ENCODE measurements at places on chromosomes 5 and 9.

- peak; percentile 43 for DNase-seq
Observed at GRCh38 chr5:25119650-25120049, 474.9 kb upstream of the CDH10 start.

- DNase-seq = peak; percentile 26
Observed at GRCh38 chr9:5442400-5443011, 4.8 kb upstream of the PLGRKT start.

GRCh38 chr5:139689631-139690063 is 41.5 kb downstream of the CXXC5 start:
- DNase-seq = no peak

DNA sequence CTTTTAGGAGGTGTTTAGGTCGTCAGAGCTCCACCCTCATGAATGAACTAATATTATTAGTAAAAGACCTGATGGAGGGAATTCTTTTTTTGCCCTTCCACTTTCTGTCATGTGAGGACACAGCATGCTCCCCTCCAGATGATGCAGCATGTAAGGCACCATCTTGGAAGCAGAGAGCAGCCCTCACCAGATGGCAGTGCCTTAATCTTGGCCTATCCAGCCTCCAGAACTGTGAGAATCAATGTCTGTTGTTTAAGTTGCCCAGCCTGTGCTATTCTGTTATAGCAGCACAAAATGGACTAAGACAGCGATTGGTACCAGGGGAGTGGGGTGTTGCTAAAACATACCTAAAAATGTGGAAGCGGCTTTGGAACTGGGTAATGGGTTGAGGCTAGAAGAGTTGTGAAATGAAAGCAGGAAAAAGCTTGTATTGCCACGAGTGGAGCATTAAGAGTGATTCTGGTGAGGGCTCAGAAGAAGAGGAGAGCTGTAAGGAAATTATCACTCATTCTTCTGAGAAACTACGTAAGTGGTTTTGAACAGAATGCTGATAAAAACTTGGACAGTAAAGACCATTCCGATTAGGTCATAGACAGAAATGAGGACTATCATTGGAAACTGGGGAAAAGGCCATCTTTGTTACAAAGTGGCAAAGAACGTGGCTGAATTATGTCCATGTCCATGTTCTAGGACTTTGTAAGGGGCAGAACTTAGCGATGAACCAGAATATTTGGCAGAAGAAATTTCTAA is 28.6 kb downstream of the PTPDC1 start:
- DNase-seq = no peak

GRCh38 chr5:154547551-154547950 is 69.5 kb upstream of the HAND1 start:
- no peak for DNase-seq

- no peak for DNase-seq
Observed at GRCh38 chr9:70571258-70571657, 156.8 kb upstream of the KLF9 start.

DNA sequence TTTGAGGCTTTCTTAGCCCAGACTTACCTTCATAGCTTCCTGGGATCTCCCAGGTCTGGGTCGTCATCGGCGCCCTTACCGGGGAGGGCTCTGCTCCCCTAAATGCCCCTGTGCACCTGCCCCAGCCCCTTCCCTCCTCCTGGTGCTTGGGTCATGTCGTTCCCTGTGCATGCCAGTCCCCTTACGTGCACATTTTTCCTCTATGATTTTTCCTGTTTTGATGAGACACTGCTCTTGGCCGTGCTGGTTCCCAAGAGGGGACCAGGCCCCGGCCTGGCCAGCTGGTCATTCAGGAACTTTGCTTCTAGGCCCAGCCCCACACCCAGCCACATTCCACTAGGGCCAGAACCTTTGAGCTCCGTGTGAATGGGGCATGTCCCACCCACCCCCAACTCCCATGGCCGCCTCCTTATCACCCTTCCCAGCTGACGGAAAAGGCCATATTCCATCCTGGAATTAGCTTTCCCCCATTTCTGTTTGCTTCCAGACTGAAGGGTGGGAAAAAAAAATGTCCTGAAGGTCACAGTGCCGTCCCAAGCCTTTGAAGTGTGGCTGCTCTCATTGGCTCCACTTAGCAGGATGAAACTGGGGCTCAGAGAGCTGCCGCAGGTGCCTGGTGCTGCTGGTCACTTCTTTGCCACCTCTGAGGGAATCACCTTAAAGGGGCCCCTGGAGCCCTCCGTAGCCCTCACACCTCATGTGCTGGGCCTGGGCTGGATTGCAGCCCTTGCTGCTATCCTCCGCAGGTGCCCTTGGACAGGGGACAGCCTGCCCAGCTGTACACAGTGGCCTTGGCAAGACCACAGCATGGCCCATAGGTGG is 25.1 kb downstream of the ERGIC1 start:
- no peak for DNase-seq

GRCh38 chr5:145811834-145812625 is 23.1 kb downstream of the PRELID2 start:
- DNase-seq = peak; percentile 24

DNA sequence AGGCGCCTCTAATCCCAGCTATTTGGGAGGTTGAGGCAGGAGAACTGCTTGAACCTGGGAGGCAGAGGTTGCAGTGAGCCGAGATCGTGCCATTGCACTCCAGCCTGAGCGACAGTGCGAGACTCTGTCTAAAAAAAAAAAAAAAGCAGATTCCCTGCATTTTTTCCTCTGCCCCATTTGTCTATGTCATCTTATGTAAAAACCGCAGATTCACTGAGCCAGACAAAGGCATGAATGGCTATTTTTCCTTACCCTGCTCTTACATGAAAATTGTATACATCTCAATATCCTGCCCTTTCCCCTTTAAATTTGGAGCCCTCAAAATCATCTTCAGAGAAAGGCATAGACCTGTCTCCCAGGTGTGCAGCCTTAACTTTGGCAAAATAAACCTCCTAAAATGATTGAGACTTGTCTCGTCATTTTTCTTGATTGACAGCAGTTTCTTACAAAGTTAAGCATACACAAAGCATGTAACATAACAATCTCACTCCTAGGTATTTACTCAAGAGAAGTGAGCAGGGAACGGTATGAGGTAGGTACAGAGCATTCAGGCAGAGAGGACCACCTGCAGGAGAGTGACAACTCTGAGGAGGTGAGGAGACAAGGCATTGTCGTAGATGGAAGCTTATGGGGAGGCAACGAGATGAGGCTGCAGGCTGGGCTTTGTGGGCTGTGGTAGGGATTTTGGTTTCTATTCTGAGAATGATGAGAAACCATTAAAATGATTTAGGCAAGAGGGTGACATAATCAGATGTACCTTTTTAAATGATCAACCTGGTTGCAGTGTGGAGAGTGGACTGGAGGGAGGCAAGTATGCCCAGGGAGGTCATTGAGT is 65.7 kb upstream of the IL6ST start:
- no peak for DNase-seq

DNA sequence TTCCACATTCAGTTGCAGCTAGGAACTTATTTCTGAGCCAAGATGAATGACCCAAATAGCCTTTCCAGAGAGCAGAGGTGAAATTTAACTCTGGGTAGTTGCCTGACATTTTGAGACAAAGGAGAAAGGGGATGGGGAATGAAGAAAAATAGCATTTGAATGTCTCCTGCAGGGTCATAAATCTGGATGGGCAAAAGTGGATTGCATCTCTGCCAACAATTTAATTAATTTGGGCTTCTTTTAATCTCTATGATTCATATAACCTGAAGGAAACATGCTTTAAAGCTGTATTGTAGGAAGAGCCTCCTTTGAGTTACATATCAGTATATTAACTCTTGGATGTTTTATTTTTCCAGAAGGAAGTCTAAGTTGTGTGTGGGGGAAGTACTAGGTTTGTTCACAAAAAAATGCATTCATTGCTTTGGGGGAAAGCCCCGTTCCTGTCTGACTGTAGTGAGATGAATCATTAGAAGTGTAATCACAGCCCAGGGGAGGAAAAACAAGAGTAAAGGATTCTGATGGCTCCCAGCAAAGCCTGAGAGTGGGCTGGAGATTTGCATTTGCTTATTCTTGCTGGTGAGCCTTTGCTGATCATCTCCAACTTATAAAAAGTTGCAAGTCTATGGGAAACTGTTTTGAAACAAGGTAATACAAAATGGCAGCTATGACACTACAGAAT is 133.0 kb upstream of the IQGAP2 start:
- no peak for DNase-seq

DNA sequence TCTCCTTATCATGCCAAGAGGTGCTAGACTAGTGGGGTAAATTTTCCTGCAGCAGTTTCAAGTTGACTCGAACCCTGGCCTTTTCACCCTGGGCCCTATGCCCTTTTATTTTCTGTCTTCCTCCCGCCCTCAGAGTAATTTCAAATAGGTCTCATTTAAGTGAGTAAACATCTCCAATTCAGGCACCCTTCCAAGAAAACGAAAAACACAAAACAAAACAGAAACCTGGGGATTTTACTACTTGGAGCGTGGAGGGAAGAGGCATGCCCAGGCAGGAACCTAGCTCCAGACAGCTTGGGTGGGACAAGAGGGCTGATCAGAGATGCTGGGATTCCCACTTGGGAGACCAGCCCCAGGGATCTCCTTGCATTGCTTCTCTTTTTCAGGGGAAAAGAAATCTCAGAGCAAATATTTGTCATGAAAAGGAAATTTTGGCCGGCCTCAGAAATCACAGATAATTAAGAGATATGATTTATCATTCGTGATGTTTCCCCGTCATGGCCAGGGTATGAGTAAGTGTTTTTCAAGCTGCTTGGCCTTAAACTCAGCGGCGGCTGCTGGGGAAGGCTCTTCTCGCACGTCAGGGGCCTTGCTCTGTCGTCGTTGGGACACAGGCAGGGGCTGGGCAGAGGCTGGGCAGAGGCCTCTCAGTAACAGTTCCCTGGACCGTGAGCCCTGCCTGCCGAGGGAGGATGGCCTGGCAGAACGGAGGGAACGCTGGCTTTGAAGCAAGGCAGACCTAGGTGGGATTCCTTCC is 248.6 kb upstream of the KLF4 start:
- DNase-seq = peak; percentile 4

DNA sequence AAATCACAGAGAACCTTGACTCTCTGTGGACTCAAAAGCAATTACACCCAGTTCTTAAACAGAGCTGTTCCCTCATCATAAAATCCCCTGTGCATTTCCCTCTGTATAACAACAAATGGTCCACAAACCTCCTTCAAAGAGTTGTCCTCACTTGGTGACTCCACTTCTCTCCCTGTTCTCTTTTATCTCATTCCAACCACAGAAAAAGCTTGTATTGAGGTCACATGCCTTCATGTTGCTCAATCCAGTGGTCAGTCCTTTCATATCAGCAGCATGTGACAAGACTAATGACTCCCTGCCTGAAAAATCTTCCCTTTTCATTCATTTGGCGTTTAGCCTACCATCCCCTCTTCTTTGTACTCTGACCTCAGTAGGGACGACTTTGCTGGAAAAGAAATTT is 158.0 kb downstream of the DEPDC1B start:
- no peak for DNase-seq

- no peak for DNase-seq
Observed at GRCh38 chr9:110156902-110157301, 51.1 kb downstream of the C9orf152 start.

GRCh38 chr9:32955655-32956478 is 45.6 kb downstream of the APTX start:
- DNase-seq = no peak

GRCh38 chr5:118967059-118967508 is 21.3 kb downstream of the DTWD2 start:
- no peak for DNase-seq

- no peak for DNase-seq
Observed at GRCh38 chr5:172051643-172052339, 45.4 kb upstream of the FBXW11 start.

DNA sequence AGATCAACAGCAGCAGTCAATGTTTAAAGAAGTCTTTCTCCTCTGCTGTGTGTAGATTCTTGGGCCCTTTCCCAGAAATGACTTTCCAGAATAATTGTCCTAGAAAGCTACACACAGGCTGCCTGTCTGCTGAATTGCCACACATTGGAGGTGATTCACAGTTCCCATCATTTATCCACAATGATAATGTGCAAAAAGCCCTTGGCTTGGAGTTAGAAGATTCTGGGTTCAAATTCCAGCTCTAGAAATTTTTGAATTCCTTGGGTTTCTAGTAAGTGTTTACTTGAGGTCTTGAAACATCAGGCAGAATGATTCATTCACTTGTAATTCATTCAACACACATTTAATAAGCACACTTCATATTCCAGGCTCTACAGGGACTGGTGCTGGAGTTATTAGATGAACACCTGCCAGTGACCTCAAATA is 28.6 kb upstream of the EPB41L4B start:
- peak; percentile 48 for DNase-seq

- DNase-seq = no peak
Observed at GRCh38 chr5:133251296-133252132, 199.7 kb downstream of the HSPA4 start.

DNA sequence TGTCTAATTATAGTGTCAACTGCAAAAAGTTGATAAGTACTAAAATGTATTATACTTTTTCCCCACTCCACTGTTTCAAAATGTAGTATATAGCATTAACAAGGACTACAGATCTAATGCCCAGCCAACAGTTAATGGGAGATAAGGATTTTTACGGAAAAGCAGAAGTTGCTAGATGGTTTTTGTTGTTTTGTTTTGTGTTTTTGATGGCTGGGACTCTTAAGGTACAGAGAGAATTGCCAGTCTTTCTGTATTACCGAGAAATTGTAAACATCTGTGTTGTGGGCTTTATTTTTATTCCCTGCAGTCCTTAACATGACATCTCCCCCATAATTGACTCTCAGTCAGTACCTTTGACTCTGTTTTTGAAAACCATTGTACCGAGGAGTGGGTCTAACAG is 44.0 kb downstream of the TRIO start:
- no peak for DNase-seq

DNA sequence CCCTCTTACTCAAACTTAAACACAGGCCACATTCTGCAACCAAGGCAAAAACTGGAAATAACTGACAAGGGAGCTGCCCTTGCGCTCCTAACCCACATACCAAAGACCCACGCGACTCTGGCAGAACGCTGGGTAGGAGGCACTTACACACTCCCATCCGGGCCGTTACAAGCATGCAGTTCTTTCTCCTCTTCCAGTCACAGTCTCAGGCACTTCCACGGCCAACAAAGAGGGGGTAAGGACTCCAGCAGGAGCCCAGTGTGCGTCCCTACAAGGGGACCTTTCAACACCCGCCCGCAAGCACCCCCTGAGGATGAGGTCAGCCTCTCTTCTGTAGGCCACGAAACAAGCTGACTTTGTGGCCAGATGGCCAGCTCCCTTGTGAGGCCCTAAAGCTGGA is 57.4 kb downstream of the SERINC5 start:
- no peak for DNase-seq

DNA sequence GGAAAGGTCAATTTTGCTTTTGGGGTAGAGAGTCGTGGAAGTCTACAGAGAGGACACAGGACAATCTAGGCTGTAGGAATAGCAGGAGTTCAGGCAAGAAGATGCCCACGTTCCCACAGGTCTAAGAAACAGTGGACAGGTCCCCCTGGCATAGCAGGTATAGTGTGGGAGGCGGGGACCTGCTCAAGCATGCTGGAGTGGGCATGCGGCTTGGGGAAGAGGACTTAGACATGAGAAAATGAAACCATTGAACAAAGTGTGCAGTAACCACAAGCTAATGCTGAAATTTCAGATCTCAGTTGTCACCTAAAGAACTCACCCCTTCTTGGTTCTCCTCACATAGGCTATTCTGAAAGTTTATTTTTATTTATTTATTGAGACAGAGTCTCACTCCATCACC is 142.8 kb upstream of the EFNA5 start:
- no peak for DNase-seq

Data from NCI-H748 treated with DMSO at 0.1 percent for 48 hours (cell line).